HS-5 (cell line): ENCODE measurements at places on chromosomes 7 and 10.

- DNase-seq = peak; percentile 50
Observed at GRCh38 chr10:23512355-23513058, 73.6 kb downstream of the OTUD1 start.

GRCh38 chr7:122056977-122057376 is 87.1 kb downstream of the AASS start:
- DNase-seq = no peak

- no peak for DNase-seq
Observed at GRCh38 chr7:54917613-54918391, 101.0 kb upstream of the EGFR start.

GRCh38 chr7:39133088-39133487 is 155.4 kb downstream of the POU6F2 start:
- no peak for DNase-seq

DNA sequence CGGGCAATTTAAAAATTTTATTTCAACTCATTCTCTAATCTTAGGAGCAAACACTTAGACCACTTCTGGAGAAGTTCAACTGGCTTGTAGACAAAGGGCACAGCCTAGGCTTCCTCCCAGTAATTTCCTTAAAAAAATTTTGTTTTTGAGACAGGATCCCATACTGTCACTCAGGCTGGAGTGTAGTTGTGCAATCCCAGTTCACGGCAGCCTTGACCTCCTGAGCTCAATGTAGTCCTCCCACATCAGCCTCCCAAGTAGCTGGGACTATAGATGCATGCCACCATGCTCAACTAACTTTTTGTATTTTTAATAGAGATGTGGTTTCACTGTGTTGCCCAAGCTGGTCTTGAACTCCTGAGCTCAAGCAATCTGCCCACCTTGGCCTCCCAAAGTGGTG is 38.4 kb downstream of the BAMBI start:
- DNase-seq = no peak

GRCh38 chr7:152615031-152615741 is 60.8 kb downstream of the XRCC2 start:
- no peak for DNase-seq

DNA sequence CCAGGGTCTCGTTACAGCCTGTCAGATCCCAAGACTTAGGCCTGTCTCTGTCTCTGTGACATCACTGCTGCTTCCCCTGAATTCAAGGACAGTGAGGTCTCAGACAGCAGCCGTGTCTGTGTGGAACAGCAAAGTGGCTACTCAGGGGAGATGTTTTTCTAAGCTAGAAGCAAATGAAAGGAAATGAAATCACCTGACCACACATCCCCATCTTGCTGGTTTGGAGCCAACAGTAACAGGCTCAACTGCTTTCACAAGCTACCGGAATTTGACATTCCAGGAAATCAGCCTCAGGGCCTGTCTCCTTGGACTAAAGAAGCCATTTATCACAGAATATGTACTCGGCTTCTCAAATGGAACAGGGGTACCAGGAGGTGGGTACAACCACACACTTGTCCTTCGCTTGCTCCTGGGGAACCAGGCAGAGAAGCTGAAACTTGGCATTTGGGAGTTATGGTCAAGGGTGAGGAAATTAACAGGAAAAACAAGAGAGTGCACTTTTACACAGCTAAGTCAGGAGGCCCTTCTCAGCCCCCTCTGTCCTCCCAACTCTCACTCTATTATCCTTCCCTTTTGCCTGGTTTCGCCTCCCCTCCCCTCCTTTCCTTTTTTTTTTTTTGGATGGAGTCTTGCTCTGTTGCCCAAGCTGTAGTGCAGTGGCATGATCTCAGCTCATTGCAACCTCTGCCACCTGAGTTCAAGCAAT is 73.2 kb downstream of the SPDYE5 start:
- DNase-seq = peak; percentile 50

DNA sequence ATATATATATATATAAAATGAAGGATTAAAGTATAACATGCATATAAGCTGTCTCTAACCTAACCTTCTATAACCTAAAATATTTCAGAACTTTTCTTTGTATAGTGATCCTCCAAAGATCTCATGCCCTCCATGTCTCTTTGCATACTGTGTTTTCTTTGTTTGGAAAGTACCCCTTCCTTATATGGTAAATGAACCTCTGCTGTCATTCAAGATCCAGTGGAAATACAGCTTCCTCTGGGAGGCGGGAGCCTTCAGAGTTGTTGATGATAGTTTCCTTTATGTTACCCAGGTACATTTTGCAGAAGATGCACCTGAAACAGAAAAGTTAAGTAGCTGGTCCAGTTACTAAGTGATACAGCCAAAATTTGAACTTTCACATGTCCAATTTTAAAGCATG is 233.3 kb upstream of the FOXP2 start:
- no peak for DNase-seq

DNA sequence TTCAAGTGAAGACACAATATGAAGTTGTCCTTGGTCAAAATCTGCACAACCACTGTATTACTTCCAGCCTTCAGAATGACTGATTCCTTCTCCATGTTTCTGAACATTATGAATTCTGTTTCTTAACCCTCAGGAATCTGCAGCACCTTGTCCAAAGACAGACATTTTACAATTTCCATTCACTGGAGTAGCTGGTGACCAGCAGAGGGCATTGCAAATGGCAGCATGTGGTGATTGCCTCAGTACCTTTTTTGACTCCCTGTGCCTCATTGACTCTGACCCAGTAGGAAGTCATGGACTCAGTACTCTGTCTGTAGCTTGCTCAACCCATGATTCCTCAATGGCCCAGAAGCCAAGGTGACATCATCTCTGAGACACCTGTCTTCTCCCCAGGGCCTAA is 879 bp upstream of the VPS41 start:
- no peak for DNase-seq

DNA sequence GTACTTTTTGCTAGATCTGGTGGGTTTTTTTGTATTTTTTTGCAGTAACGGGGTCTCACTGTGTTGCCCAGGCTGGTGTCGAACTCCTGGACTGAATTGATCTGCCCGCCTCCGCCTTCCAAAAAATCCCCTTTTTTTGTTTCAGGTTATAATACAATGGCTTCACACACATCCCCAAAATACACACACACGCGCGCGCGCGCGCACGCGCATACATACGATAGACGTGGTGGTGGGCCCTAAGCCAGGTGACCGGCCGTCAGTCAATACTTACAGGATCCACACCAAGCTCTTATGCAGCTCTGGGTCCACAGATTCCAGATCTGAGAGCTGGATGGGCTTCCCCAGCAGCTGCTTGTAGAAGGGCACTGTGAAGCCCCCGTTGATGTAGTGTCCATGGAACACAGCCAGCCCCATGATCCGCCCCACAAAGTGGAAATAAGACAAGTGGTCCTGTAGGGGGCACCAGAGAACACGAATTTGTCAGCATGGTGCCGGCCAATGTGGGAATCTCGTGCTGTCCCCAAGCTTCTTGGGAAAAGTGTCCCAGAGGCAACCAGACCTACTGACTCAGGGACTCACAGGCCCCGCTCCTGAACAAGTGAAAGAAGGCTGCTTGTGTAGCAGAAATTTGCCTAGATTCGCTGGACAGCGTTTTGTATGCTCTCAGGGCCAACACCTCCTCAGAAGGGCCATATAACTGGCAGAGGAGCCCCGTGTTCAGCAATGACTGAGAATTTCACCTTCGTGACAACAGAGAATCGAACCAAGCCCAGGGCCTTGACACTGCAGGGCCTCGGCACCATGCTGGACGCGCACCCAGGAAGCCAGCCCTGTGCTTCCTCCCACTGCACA is 103.6 kb downstream of the SMURF1 start:
- peak; percentile 19 for DNase-seq

GRCh38 chr7:19519443-19520021 is 189.3 kb downstream of the POLR1F start:
- peak; percentile 11 for DNase-seq

DNA sequence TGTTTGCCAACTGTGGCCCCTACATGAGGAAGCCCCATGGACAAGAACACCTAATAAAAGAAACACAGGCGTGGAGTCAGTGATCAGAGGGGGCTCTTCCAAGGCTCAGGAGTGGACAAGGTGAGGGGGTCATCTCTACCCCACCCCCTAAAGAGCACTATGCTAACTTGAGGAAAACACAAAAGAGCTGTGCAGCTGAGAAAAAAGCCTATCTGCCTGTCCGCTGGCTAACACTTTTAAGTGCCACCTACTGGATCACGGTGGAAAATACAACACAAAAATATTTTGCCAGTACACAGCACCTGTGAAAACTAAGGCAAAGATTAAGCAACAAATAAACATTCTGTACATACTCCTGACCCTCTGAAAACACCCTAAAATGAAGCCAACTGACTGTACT is 53.1 kb upstream of the COBL start:
- DNase-seq = no peak

- DNase-seq = no peak
Observed at GRCh38 chr7:30927040-30927439, 15.4 kb downstream of the AQP1 start.

DNA sequence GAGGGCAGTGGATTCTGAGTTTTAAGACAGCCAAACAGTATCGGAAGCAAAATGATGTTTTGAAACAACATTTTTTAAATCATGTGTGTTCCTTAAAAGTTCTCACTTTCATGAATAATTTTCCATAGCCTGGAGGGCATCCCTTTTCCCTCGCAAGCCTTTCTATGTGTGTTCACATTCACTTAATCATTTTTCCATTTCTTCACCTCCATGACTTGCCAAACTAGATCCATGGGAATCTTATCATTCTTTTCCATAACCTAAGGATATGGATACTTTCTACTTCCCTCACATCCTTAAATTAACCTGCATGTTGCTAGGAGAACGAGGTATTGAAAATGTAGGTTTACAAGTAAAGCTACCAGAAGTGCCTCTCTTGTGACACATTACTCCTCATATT is 94.2 kb upstream of the NPVF start:
- no peak for DNase-seq

DNA sequence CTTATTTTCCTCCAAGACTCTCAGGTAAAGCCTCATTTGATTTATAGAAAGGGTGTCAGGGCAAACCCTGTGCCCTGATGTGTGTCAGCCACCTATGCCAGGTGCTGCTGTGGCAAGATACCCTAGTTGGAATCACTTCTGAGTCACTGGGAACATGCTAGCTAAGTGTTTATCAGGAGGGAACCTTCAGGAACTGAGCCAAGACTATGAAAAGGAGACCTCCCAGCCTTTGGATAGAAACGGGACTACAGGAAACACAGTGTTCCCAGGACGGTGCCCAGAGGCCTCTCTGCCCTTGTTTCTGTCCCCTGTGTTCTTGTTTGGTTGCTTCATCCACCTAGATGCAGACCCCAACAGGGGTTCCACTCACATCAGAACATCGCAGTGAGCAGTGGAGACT is 28.5 kb downstream of the CNNM1 start:
- no peak for DNase-seq

DNA sequence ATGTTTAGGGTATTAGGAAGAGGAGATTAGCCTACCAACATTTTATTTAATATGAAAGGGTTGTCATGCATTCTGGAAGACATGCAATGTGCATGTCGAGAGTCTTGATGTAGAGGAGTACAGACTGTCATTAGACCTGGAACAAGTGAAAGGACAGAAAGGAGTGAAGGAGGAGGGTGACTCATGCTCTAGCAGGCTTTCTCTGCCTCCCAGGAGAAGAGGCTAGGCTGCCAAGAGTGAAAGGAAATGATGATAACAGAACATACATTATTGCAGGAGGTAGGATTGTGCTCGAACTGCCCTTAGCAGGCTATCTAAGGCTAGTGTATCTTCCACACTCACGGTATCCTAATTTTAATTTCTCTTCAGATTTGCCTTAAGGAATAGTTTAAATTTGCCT is 228.8 kb downstream of the EXOC4 start:
- DNase-seq = peak; percentile 4

GRCh38 chr7:55517191-55517633 is 55.1 kb downstream of the VOPP1 start:
- no peak for DNase-seq

GRCh38 chr10:74963549-74963948 is 137.1 kb downstream of the KAT6B start:
- no peak for DNase-seq

DNA sequence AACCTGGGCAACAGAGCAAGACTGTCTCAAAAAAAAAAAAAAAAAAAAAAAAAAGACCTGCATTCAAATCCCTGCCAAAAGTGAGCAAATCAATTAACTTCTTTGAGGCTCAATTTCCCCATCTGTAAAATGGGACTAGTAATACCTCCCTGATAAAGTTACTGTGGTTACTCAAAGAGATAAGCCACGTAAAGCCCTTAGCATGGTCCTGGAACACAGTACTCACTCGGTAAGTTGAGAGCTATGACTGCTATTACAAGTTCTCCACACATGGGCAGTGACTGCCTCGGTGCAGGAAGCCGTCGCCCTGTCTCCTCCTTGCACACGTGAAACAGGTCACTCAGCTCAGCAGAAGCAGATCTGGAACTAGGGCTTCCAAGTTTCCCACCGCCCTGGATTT is 37.9 kb downstream of the DDIT4 start:
- no peak for DNase-seq

- DNase-seq = no peak
Observed at GRCh38 chr7:101308245-101309085, 13.1 kb downstream of the IFT22 start.

GRCh38 chr10:11611248-11612020 is at the start of gene USP6NL:
Gene USP6NL, minus strand, starts transcription at chr10:11611650. Its CDS starts 14,016 bp downstream, at chr10:11597634.
- peak; percentile 10 for DNase-seq

DNA sequence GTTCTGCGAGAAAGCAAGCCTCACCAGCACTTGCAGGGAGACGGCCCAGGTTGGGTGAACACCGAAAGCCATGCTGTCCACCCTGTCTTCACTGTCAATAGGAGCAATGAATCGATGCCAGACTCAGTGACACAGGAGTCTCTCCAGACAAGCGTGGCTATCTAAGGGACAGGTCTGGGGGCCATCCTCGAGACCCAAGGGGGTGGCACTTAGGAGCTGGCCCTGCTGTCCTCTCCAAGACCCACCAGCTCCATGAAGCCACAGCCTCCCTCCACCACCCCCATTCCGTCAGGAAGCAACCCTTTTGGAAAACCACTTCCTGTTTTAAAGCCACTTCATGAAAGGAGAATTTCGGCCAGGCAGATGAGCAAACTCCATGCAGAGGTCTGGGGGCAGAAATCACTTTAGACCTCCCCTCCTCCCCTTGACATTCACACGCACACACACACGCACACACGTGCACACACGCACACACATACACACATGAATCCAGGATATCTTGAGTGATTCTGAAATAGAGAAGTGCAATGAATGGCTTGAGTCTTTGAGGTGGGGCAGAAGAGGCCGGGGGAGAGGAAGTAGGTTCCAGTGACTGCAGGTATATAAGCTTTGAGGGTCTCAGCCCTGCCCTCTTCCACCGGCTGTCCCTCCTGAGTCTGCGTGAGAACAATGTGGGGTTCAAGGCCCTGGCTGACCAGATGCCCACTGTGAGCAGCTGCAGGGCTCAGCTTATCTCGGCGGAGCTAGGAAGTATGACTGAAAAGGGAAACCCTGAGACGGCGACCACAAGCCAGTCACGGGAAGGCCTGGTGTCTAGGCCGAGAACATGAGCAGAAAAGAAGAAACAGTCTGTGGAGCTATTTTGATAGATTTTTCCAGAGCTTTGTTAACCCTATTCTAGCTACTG is 25.0 kb downstream of the RGS10 start:
- no peak for DNase-seq

GRCh38 chr7:116429986-116430619 is 69.4 kb upstream of the CAV2 start:
- DNase-seq = no peak
